ENCODE measurements at places on chromosomes 2 and 18. TPM values are rescaled to one million over a fixed set of nuclear protein-coding genes. Genes with fewer than 3 reads are reported as not detected.

Gene SPDYA
- total RNA-seq = 4.5 TPM

Gene COL4A3
- total RNA-seq = 0.62 TPM

Gene SOX11
- total RNA-seq = not detected

DNA sequence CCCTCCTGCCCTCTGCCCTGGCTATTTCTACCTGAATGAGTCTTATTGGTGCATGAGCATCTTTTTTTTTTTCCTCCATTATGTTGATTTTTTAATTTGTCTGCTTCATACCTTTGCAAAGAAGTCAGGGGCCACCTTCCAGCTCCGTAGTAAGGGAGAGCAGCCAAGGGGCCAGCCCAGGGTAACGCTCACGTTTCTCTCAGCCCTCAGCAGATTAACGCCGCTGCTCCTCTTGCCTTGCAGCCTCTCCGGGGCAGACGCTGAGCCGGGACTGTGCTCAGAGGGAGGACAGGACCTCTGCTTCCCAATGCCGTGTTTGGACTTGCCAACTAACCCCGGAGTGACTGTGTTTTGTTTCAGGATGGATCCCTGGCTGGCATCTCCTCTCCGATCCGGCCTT, 241.7 kb downstream of the ATAD2B start:
- H3K27me3 ChIP-seq = no peaks in the 10 kb centered on the region
- no peak overlapping the region for H3K4me3 ChIP-seq
- no peaks in the 10 kb centered on the region for H3K36me3 ChIP-seq
- H3K27ac ChIP-seq = no peak overlapping the region

- no peak overlapping the region for H3K4me3 ChIP-seq
- no peaks in the 10 kb centered on the region for H3K27me3 ChIP-seq
- no peak overlapping the region for H3K27ac ChIP-seq
- H3K36me3 ChIP-seq = peaks cover 9% of the 10 kb centered on the region
Observed at GRCh38 chr2:232085164-232085563, 123.7 kb downstream of the DIS3L2 start.

GRCh38 chr18:2956056-2956455, 56.9 kb downstream of the LPIN2 start:
- H3K4me1 ChIP-seq = peaks cover 61% of the 10 kb centered on the region
- DNase-seq = no peak
- peak overlapping the region; percentile 79 for H3K4me3 ChIP-seq
- peaks cover 31% of the 10 kb centered on the region for H3K36me3 ChIP-seq
- H3K27me3 ChIP-seq = no peaks in the 10 kb centered on the region

DNA sequence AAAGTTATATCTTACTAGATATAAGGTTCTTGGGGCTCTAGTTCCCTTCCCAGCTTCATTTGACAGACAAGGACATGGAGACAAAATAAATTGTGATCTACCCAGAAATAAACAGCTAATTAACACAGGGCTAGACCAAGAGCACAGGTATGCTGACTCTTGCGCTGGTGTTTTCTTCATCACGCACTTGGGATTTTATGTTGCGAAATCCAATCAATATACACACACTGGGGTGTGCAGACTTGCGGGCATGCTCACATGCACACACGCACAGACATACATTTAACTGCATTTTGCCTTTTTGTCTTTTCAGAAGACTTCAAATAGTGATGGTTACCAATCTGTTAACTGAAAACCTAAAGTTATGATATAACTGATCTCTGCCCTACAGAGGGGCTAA, 91.2 kb downstream of the LRATD1 start:
- H3K27me3 ChIP-seq = no peaks in the 10 kb centered on the region
- H3K27ac ChIP-seq = no peak overlapping the region
- no peaks in the 10 kb centered on the region for H3K36me3 ChIP-seq
- no peak for DNase-seq

DNA sequence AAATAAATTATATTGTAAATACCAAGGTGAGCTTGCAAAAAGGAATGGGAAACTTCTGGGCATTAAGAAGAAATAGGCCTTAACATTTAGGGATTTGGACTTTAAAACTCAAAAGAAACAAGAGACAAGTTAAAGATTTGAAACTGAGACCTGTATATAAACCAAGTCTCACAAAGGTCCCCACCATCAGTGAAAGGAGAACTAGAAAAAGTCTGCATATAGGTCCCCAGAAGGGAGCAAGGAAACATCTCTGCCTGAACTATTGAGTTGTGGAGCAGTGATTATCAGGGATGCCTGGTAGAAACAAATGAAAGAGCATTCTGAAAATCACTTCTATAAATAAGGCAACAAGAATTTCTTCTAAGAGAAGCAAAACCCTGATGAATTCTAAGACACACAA, 30.5 kb upstream of the ITGAV start:
- H3K27me3 ChIP-seq = peaks cover 13% of the 10 kb centered on the region
- H3K36me3 ChIP-seq = peaks cover 6% of the 10 kb centered on the region
- no peaks in the 10 kb centered on the region for H3K4me1 ChIP-seq
- no peak overlapping the region for H3K4me3 ChIP-seq
- no peak overlapping the region for H3K27ac ChIP-seq

GRCh38 chr2:120396861-120397811, 51.2 kb downstream of the INHBB start:
- H3K27ac ChIP-seq = no peak overlapping the region
- no peaks in the 10 kb centered on the region for H3K36me3 ChIP-seq
- H3K27me3 ChIP-seq = no peaks in the 10 kb centered on the region
- no peak for DNase-seq
- no peak overlapping the region for H3K4me3 ChIP-seq
- peaks cover 9% of the 10 kb centered on the region for H3K4me1 ChIP-seq

DNA sequence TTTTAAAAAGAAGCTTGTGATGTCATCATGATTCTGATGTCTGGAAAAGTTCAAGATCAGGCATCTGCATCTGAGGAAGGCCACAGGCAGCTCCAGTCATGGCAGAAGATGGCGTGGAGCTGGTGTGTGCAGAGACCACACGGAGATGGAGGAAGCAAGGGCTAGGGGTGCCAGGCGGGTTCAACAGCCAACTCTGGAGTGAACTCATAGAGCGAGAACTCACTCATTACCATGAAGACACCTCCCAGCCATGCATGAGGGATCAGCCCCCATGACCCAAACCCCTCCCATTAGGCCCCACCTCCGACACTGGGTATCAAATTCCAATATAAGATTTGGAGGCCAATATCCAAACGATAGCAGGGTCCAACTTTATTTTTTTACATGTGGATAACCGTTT, 61.6 kb downstream of the KCNG2 start:
- H3K4me3 ChIP-seq = no peak overlapping the region
- H3K27me3 ChIP-seq = peaks cover 12% of the 10 kb centered on the region
- no peak for DNase-seq
- H3K36me3 ChIP-seq = peaks cover 9% of the 10 kb centered on the region
- H3K27ac ChIP-seq = no peak overlapping the region

DNA sequence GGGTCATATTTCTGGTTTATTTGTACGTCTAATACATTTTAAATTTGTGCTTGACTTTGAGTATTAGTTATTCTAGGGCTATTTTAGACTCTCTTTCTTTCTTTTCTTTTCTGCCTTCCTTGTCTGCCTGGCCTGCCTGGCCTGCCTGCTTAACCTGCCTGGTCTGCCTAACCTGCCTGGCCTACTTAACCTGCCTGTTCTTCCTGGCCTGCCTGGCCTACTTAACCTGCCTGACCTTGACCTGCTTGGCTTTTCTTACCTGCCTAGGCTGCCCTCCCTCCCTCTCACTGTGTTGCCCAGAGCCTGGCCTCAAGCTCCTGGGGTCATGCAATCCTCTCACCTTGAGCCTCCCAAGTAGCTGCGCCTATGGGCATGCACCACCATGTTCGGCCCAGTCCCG, 83.7 kb downstream of the PMAIP1 start:
- H3K27ac ChIP-seq = no peak overlapping the region
- no peak overlapping the region for H3K4me3 ChIP-seq
- no peak for DNase-seq
- H3K36me3 ChIP-seq = no peaks in the 10 kb centered on the region
- peaks cover 4% of the 10 kb centered on the region for H3K27me3 ChIP-seq

GRCh38 chr2:18750672-18751554, 161.5 kb upstream of the NT5C1B start:
- no peak overlapping the region for H3K4me3 ChIP-seq
- no peak for DNase-seq
- H3K4me1 ChIP-seq = no peaks in the 10 kb centered on the region

GRCh38 chr18:41992703-41993102, 37.7 kb downstream of the PIK3C3 start:
- H3K36me3 ChIP-seq = peaks cover 34% of the 10 kb centered on the region
- peak overlapping the region; percentile 34 for H3K27ac ChIP-seq
- DNase-seq = no peak
- H3K4me3 ChIP-seq = peak overlapping the region; percentile 53
- no peaks in the 10 kb centered on the region for H3K27me3 ChIP-seq

- DNase-seq = no peak
- no peak overlapping the region for H3K4me3 ChIP-seq
- no peak overlapping the region for H3K27ac ChIP-seq
- H3K27me3 ChIP-seq = peaks cover 23% of the 10 kb centered on the region
- H3K4me1 ChIP-seq = no peaks in the 10 kb centered on the region
- H3K36me3 ChIP-seq = no peaks in the 10 kb centered on the region
Observed at GRCh38 chr2:206530727-206531126, 87.4 kb downstream of the ADAM23 start.

DNA sequence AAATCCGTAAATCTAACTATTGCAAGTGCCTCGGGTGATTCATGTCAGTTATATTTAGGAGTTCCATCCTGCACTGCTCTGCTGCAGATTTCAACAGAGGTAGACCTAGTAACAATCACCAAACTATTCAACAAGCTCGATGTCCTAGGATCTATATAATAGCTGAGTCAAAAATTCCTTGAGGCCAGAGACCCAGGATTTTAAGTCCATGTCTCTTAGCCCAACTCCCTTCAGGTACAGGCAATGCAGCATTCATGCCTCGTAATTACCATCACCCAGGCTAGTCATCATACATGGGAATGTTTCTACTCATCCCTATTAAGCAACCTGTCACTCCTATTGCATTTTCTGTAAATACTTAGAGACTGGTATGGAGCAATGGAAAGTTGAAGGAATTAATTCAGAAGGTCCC, 729 bp downstream of the TM4SF20 start:
- DNase-seq = no peak
- H3K4me1 ChIP-seq = no peaks in the 10 kb centered on the region
- peaks cover 24% of the 10 kb centered on the region for H3K27me3 ChIP-seq

DNA sequence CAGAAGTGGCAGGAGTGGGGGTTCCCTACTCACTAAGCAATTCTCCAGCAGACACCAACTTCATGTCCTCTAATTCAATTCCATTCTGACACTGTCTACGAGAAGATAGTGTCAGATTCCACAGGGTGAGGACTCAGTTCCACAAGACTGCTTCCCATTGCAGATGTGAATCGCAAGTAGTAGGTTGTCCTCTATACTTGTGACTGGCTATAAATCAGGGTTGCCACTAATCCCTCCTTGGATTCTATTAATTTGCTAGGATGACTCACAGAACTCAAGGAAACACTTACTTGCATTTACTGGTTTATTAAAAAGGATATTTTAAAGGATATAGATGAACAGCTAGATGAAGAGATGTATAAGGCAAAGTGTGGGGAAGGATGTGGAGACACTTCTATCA, 184.1 kb upstream of the ACVR2A start:
- no peak for DNase-seq
- H3K36me3 ChIP-seq = no peaks in the 10 kb centered on the region
- no peak overlapping the region for H3K27ac ChIP-seq
- H3K4me1 ChIP-seq = peaks cover 15% of the 10 kb centered on the region

DNA sequence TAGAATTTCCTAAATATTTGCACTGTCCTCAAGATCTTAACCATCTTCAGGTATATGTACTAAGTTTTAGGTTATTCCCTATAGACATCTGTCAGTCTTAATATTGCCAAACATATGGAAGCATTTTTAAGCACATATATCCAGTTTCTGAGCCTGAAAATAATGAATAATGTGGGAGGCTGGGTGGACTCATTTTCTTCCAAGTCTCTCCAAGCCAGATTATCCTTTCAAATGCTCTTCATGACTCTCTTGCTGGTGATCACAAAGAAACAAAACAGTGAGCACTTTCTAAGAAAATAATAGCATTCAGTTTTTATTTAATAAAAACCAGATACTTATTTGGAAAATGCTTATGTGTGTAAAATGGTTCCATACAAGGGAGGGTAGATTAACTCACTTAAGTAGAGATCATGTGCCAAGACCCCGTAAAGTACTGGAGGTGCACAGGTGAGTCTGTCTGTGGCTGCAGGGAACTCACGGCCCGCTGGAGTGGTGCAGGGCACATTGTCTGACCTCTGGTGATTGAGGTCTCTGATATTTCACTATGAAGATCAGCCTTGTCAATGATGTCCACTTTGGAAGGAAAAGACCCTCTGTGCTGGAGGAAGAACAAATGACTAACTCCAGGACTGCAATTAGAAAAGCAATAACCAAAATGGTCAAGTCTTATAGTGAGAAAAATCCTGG, 161.6 kb downstream of the TMEM18 start:
- peaks cover 15% of the 10 kb centered on the region for H3K27me3 ChIP-seq
- peaks cover 4% of the 10 kb centered on the region for H3K4me1 ChIP-seq
- no peak overlapping the region for H3K27ac ChIP-seq
- H3K36me3 ChIP-seq = no peaks in the 10 kb centered on the region
- no peak overlapping the region for H3K4me3 ChIP-seq

- H3K4me1 ChIP-seq = peaks cover 10% of the 10 kb centered on the region
- no peak for DNase-seq
- H3K27me3 ChIP-seq = peaks cover 21% of the 10 kb centered on the region
- H3K27ac ChIP-seq = no peak overlapping the region
- no peaks in the 10 kb centered on the region for H3K36me3 ChIP-seq
- H3K4me3 ChIP-seq = no peak overlapping the region
Observed at GRCh38 chr2:236973343-236973980, 112.2 kb upstream of the COPS8 start.

DNA sequence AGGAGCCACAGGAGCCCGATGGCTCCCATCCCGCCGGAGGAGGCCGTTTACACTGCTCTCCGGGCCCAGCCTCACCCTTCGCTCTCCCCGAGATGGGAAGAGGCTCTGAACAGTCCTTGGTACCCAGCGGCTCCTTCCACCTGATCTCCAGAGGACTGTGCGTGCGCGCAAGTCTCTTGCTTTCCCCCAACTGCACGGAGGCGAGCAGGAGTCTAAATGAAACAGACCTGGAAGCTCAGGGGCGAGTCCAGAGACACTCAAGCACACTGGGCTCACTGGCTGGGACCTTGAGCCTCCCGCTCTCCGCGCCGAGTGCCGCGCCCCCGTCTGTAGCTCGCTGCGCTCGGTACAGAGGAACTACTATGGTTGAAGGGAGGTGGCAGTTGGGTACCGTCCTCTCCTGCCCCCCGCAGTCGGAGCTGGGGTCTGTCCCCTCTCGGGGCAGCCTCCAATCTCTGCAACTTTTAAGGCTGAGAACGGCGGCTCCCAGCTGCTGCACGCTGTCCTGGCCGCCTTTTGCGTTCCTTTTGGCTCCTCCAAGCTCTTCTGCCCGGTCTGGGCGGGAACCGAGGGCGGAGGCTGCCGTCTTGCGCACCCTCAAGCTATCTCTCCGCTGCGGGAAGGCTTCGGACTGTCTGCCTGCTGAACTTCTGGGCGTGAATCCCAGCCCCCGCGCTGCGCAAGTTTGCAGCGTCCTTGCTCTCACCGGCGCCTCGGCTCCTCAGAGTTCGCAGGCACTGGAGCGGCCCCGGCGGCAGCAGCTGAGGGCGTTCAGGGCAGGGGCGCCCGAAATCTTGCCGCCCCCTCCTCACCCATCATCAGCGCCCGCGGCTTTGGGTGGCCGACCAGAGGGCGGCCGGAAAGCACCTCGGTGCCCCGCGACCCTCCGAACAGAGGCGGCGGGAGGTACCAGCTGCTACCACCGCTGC, 491 bp downstream of the ALK start:
- H3K4me1 ChIP-seq = no peaks in the 10 kb centered on the region
- H3K27me3 ChIP-seq = peaks cover 52% of the 10 kb centered on the region
- peaks cover 6% of the 10 kb centered on the region for H3K36me3 ChIP-seq
- H3K27ac ChIP-seq = no peak overlapping the region
- H3K4me3 ChIP-seq = no peak overlapping the region

- H3K4me3 ChIP-seq = no peak overlapping the region
- DNase-seq = no peak
- peaks cover 15% of the 10 kb centered on the region for H3K4me1 ChIP-seq
- peak overlapping the region; percentile 13 for H3K27ac ChIP-seq
- no peaks in the 10 kb centered on the region for H3K27me3 ChIP-seq
Observed at GRCh38 chr2:177549171-177549570, 156.6 kb downstream of the AGPS start.
